GM06990 (cell line): ENCODE measurements at places on chromosomes 1 and 21.

- no peak for DNase-seq
Measured at GRCh38 chr1:15948595-15949452, 27.1 kb downstream of the ZBTB17 start.

GRCh38 chr1:154765970-154766369, 104.1 kb downstream of the KCNN3 start:
- no peak for DNase-seq

- no peak for DNase-seq
Measured at GRCh38 chr1:19888112-19888511, 5.9 kb downstream of the OTUD3 start.

- DNase-seq, result no peak
Measured at GRCh38 chr21:44704636-44705001, 6.8 kb downstream of the TSPEAR start.

DNA sequence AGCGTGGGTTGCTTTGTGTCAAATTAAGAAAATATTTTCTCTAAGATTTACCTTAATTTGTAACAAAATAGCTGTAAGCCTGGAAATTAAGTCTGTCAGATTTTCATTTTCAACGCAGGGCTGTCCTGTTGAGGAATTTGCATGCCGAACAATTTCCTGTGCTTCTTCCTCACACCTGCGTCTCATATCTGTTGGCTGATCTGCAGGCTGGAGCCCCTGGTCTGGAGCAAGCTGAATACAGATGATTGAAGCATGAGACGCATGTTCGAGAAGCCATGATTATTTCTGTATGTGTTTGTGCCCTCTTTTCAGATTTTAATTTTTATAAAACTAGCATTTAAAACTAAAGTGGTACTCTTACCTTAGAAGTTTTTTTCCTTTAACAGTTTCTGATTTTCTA, 9.8 kb downstream of the MIXL1 start:
- no peak for DNase-seq

DNA sequence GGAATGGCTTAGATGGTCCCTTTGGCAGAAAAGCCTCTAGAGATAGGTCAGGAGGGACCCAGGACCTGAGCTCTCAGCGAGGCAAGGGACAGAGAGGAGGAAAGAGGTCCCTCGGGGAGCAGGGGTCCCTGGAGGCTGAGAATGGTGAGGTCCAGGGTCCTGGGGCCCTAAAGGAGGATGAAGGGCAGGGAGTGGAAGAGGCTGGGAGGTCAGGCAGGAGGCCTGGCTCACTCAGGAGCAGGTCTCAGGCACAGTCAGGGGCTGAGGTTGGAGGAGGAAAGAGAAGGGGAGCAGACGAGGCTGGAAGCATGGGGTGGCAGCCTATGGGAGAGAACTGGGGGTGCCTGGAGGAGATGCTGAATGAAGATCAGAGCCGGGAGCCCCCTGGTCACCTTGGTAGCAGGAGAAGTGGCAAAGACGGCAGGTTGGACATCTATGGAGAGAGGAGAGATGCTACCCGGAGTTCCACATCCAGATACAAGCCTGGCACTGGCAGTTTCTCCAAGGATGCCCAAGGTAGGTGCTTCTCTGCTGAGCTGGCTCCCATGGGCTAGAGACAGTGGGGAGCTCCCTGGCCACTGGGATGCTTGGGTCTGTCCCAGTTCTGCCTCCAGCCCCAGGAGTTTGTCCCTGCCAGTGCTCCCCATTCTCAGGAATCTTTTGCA, 22.6 kb downstream of the IGFN1 start:
- DNase-seq, result no peak

GRCh38 chr1:206883160-206883559, 14.1 kb upstream of the IL24 start:
- DNase-seq, result no peak

DNA sequence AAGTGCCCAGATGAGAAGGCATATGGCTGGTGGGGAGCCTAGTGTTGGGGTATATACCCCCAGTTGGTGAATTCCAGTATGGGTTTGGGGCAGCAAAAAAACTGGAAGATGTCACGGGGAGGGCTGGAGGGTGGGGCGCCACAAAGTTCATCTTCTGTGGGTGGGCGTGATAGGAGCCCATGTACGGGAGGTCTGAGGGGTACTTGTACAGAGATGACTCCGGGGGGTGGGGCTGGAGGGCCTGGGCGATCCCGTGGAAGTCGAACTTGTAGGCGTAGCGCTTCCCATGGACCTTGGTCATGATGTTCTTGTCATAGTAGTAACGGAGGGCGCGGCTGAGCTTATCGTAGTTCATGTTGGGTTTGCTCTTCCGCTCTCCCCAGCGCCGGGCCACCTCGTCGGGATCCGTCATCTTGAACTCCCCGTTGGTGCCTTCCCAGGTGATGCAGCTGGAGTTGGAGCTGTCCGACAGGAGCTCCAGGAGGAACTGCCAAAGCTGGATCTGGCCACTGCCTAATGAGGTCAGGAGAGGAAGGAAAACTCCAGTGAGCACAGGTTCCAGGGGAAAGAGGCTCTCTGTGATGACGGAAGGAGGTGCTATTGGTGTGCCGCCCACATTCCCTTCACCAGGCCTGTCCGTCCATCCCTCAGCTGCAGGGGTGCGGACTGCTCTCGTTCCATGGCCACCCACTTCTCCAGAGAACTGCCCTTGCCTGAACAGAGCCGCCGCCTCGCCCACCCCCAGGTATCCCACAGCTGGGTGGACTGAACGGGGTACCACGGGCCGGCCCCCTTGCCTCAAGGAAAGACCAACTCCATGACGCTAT, 114.7 kb downstream of the ERG start:
- no peak for DNase-seq

DNA sequence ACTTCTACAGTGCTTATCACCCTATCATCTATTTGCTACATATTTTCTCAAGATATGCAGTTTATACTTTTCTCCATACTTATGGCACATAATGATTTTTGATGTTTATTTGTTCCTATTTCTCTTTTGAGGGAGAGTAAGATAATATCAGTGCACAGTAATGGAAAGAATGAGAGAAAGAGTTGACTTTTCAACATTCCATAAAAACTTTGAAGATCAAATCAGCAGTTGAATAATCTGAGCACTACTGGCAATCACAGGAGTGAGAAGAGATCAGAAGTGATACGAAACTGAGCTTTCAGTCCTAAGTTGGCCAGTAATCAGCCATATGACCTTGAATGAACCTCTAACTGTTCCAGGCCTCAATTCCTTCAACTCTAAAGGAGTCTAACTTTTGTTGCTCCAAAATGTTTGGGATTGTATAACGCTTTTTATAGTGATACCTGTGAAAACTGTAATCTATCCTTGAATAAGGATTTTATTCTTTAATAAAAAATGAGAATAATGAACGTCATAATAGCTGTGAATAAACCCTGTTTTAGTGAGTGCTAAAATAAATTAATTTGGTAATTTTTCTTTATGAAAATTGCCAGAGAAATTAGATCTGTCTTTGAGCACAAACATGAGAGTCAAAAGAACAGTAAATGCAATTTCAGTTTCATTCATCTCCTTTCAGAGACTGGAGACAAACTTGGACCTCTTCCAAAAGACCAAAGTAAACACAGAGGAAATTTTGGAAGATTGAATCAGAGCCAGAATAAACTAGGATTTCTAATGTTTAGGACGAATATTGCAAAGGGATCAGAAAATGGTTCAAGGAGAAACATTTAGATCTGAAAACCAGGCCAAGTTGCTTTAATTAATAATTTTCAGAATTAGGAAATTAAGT, 309.9 kb downstream of the ADGRL2 start:
- no peak for DNase-seq

DNA sequence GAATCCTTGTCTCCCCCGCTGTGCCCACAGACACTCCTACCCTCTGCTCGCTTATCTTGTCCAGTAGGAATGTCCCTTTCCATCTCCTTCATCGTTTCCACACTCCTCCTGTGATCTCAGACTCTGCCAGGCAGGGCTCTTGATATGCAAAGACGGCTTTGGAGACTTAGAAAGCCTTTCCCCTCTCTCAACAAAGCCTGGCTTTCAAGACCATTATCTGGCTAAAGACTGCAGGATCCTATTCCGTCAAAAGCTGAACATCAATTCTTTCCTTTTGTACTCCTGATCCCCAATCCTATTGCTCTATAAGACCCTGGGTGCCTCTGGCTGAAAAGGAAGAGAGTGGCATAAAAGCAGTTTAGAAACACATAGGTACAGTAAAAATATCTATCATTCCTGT, 63.9 kb downstream of the SDC3 start:
- no peak for DNase-seq

GRCh38 chr1:209815931-209816341, 10.0 kb upstream of the IRF6 start:
- no peak for DNase-seq

- no peak for DNase-seq
Measured at GRCh38 chr1:35924838-35925237, 6.1 kb upstream of the AGO3 start.

GRCh38 chr1:51189421-51190073, 46.5 kb upstream of the RNF11 start:
- DNase-seq, result peak; percentile 20

GRCh38 chr1:3584915-3585314, 26.4 kb downstream of the MEGF6 start:
- DNase-seq, result no peak

DNA sequence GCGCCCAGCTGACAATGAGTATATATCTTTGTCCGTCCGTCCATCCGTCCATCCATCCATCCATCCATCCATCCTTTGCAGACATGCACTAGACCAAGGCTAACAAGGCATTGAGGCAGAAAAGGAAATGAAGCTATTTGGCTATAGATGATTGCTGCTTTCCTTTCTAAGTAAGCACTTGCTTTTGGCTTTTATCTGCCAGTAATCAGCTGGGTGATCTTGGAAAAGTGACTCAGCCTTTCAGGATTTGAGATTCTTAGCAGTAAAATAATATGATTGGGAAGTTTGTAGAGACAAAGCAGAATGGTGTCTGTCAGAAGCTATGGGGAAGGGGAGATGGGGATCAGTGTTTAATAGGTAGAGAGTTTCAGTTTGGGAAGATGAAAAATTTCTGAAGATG, 22.7 kb downstream of the ZFYVE9 start:
- no peak for DNase-seq

- DNase-seq, result no peak
Measured at GRCh38 chr1:205690122-205690756, 9.9 kb upstream of the SLC45A3 start.

- DNase-seq, result no peak
Measured at GRCh38 chr21:32548978-32549377, 36.3 kb downstream of the TCP10L start.

GRCh38 chr1:9561429-9561828, 22.2 kb downstream of the SLC25A33 start:
- no peak for DNase-seq

DNA sequence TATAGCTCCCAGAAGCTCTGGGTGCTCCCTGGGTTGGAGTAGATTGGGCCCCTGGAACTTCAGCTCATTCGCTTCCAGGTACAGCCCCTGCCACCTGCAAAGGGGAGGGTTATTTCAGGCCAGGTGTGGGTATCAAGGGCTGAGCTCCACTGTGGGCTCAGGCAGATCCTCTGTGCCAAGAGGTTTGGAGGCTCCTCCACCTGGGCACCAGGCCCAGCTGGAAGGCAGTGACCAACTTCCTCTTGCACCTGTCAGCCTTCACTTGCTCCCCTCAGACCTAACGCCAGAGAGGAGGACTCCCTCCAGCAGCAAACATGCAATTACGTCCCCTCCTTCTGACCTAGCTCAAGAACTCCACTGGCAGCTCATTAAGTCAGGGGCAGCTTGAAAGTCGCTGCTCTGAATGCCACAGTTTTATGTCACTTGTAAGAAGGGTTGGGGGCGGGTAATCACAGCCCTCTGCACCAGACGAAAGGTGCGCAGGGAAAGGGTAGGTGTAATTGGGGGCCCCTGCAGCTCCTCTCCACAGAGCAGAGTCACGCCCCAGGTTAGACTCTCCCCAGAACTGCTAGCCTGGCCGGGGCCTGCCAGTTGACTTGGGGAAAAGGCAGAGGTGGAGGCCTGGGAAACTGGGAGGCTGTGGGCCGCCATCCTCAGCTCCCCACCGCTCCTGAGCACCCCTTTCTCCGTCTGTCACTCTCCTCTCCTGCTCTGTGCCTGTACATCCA, 125.0 kb upstream of the TMPRSS2 start:
- DNase-seq, result no peak

- DNase-seq, result no peak
Measured at GRCh38 chr1:115090186-115090490, 835 bp upstream of the TSPAN2 start.

DNA sequence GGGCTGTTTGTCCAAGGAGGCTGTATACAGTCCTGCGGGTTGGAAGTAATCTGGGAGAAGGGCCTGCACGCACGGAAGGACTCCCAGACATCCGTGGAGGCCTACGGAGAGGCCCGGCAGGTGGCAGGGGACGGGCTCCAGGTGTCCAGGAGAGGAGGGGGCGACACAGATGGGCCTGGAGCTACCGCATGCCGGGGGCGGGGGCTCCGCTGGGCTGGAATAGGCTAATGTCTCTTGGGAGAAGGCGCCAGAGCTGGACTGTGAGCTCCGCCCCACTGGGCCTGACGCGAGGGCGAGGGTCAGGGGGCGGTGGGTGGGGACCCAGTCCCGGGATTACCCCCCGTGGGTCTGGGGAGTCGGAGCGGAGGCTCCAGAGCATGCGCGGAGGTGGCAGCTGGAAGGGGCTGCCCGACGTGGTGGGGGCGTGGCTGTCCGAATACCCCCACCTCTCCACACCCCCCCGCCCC, 659 bp downstream of the AGO1 start:
- peak; percentile 55 for DNase-seq

GRCh38 chr1:213719462-213719861, 268.3 kb upstream of the PROX1 start:
- no peak for DNase-seq

- no peak for DNase-seq
Measured at GRCh38 chr1:118254491-118255425, 69.7 kb upstream of the SPAG17 start.

DNA sequence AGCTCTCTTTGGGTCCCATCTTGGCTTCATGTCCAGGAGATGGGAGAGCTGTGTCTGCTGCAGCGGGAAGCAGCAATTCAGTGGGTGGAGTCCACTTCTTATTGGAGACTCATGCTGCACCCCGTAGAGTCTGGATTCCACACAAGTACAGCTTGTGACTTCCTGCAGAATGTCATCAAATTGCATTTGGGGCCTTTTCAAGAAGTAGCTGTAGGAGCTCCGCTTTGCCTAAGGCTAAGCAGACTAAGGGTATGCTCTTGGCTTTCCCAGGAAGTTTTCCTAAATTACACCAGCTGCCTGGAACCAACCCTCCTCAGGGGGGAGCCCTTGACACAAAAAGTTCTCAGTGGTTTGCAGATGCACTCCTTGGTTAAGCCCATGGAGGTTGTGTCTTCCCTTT, 5.7 kb upstream of the MOB3C start:
- DNase-seq, result no peak
